ENCODE measurements at places on chromosomes 11 and 22. TPM values are rescaled to one million over a fixed set of nuclear protein-coding genes. Genes with fewer than 3 reads are reported as not detected.

SCUBE2 gene
- 36.3 TPM for total RNA-seq

SCGB2A2 gene
- not detected for total RNA-seq

NXPE1 gene
- not detected for total RNA-seq

DERL3 gene
- total RNA-seq: 0.25 TPM

MYO7A gene
- total RNA-seq: 9.1 TPM

FAM180B gene
- not detected for total RNA-seq

SHISAL1 gene
- 7.6 TPM for total RNA-seq

DESI1 gene
- total RNA-seq: 20.6 TPM

INS gene
- not detected for total RNA-seq

OR51B5 gene
- total RNA-seq: 1.2 TPM

APOA4 gene
- not detected for total RNA-seq

MCAT gene
- 22.8 TPM for total RNA-seq

ARHGAP20 gene
- total RNA-seq: 3.4 TPM

DNA sequence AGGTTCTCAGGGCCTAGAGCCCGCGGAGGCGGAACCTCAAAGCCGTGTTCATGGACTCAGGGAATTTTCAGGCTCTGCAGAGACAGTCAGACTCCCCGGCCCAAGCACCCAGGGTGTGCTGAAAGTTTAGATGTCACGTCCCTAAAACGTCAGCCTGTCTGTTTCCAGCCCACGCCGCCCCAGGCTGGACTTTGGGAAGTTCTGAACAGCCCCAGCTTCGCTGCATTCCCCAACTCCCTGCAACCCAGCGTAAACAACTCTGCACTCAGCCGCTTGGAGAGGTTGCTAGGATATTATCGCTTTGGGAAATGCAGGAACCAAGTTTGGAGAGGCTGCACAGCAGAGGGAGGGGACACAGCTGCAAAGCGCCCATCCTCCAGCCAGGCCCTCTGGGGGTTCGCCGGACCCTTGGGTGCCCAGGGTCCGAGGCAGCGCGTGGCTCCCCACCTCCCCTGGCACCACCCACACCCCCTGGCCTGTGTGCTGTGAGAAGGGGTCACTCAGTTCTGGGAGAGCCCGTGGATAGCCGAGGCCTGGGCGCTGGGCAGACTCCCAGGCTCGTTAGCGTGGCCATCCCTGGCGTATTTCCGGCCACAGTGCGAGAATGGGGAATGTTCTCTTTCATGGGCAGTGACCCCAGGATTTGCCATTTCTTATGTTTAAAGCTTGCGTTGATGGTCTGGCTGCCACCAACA lies 120.5 kb upstream of the FGF3 start:
- H3K27ac ChIP-seq: peak overlapping the region; percentile 72
- peaks cover 8% of the 10 kb centered on the region for H3K4me1 ChIP-seq
- H3K36me3 ChIP-seq: no peaks in the 10 kb centered on the region
- H3K4me3 ChIP-seq: peak overlapping the region; percentile 21
- H3K27me3 ChIP-seq: no peaks in the 10 kb centered on the region

DNA sequence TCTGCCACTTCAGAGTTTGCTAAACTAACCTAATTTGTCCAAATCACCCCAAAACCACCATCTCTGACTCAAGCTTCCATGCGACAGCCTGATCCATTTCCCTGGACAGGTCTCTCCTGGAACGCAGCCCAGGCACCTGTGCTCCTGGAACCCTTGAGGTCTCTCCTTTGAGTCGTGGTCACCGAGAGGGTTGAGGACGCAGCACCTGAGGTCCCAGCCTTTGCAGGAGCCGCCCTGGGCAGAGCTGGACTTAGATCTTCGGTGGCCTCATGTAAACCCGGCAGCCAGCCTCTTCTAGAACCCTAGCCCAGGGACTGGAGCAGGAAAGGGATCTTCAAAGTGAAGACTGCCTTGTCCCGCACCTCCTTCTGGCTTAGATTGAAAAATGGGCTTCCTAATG lies 37.6 kb downstream of the ASRGL1 start:
- no peak overlapping the region for H3K27ac ChIP-seq
- no peaks in the 10 kb centered on the region for H3K4me1 ChIP-seq
- no peaks in the 10 kb centered on the region for H3K27me3 ChIP-seq
- H3K36me3 ChIP-seq: no peaks in the 10 kb centered on the region

DNA sequence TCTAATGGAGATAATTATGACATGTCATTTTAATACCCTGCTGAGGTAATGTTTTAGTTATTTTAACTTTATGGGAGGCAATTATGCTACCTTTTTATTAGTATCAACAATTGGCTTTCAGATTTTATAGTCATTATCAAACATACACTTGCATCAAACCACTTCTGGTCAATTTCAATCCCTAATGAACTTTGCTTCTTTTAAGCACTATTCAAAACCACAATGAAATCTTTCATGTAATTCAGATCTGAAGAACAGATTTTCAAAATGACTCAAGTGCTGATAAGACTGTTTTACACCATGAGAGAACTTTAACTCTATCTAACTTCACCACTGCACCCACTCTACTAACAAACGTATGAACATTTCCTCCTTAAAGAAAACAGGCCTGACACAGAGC lies 25.9 kb upstream of the CCDC34 start:
- no peak overlapping the region for H3K4me3 ChIP-seq
- H3K4me1 ChIP-seq: peaks cover 17% of the 10 kb centered on the region
- no peaks in the 10 kb centered on the region for H3K36me3 ChIP-seq
- no peak for DNase-seq
- no peaks in the 10 kb centered on the region for H3K27me3 ChIP-seq

DNA sequence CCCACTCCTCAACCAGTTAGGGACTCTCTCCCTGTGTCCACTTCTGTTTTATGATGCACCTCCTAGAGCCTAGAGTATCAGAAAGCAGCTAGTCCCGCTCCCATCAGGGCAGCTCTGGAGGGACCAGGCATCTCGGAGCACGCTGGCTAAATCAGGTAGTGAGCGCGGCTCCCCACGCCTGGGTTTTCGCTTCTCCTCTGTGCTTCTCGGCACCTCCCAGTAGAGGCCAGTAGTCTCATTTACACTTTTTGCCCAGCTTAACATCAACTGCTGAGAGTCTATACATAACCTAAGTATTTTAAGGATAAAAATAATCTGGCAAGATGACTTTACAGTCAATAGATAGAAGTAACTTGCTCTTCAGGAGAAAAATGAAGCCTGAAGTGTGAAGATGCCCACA lies 473.8 kb downstream of the OPCML start:
- H3K27me3 ChIP-seq: no peaks in the 10 kb centered on the region
- DNase-seq: no peak
- no peak overlapping the region for H3K27ac ChIP-seq

DNA sequence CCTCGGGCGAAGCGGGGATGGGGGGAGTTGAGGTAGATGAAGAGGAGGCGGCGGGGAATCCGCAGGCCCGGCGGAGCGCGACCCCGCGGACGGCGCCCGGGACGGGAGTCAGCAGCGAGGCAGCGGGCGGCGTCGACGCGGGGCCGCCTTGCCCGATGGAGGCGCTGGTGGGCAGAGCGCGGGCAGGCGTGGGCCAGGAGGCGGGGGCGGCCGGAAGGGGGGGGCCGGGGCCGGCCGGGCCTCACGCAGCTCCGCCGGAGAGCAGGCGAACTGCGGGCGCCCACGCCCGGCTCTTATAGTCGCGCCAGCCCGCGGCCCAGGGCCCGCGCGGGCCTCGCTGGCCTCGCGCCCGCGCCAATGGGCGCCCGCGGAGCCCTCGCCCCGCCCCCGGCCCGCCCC lies at the start of gene IGF2:
Gene IGF2, minus strand, starts transcription at position 267 of the 399 bp plus-strand sequence. CDS start 3,866 bp downstream, outside the sequence.
- no peak for DNase-seq
- H3K4me3 ChIP-seq: peak within 1 kb of the TSS; percentile 51
- H3K27ac ChIP-seq: no peak within 1 kb of the TSS
- peaks cover 15% of the 10 kb centered on the region for H3K27me3 ChIP-seq

DNA sequence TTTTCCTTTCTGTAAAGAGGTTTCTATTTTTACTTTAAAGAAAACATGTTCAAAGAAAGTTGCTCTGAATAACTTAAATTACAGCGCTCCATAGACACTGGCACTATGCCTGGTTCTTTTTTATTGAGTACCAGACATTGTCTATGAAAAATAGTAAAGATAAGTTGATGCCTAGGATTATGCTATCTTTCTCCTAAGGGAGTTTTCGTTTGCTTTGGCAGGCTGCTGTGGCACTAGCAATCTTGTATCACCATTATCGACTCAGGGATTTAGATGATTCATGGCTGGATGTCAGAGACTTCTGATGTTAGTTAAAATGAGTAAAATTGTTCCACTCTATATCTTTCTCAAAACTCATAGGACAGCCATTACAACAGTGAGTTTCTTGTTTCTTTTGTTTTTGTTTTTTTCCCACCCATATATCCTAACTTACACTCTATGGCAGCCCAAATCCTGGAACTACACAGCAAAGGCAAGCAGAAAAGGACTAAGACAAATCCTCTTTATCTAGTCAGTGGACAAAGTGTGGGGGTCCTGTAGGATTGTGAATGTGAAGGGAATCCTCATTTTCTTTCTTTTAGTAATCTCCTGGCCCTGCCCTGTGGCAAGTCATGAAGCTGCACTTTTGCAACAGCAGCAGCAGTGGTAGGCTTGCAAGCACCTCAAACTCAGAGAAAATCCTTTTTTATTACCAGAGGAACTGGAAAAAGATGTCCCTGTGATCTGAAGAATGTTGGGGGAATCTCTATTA lies 20.7 kb downstream of the SLN start:
- H3K4me3 ChIP-seq: no peak overlapping the region
- DNase-seq: no peak
- peaks cover 7% of the 10 kb centered on the region for H3K4me1 ChIP-seq
- no peaks in the 10 kb centered on the region for H3K36me3 ChIP-seq
- H3K27ac ChIP-seq: no peak overlapping the region

DNA sequence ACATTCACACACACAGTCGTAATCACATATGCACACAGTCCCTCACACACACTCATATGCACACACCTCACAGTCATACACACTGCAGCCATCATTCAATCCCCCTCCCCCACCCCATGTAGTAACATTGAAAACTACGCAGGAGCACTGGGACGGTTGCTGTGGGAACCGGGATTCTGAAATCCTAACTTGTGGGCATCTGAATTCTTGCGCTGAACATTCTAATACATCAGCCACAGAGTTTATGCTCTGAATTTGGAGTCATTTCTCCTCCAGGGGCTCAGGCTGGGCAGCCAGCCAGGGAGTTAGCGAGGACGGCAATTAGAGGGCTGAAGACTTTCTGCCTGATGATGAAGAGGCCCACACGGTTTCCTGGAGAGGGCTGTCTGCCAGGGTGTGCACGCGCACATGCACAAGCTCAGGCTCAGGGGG lies 32.7 kb downstream of the CD6 start:
- H3K27ac ChIP-seq: no peak overlapping the region
- H3K36me3 ChIP-seq: no peaks in the 10 kb centered on the region
- H3K27me3 ChIP-seq: no peaks in the 10 kb centered on the region
- no peak for DNase-seq
- H3K4me3 ChIP-seq: no peak overlapping the region

- no peak for DNase-seq
- no peaks in the 10 kb centered on the region for H3K36me3 ChIP-seq
- no peaks in the 10 kb centered on the region for H3K4me1 ChIP-seq
- H3K4me3 ChIP-seq: no peak overlapping the region
- no peaks in the 10 kb centered on the region for H3K27me3 ChIP-seq
- no peak overlapping the region for H3K27ac ChIP-seq
These were observed 7.4 kb upstream of the GDPD4 start for GRCh38 chr11:77308838-77309237.

- H3K27ac ChIP-seq: no peak overlapping the region
- no peaks in the 10 kb centered on the region for H3K27me3 ChIP-seq
- H3K4me1 ChIP-seq: peaks cover 15% of the 10 kb centered on the region
- H3K4me3 ChIP-seq: no peak overlapping the region
- no peak for DNase-seq
These were observed 28.8 kb downstream of the FLRT1 start for GRCh38 chr11:64064374-64065140.

DNA sequence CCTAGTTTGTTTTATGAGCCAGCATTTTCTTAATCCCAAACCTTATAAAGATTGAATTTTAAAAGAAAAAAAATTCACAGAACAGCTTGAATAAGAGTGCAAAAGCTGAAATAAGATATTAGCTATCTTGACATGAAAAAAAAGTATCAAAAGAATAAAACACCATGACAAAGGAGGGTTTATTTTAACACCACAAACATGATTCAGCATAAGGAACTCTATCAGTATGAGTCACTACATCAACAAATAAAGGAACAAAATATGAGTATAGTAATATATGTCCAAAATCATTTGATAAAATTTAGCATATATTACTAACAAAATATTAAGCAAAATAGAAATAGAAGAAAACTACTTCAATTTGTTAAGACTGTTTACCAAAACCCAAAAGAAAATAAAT lies 9.6 kb upstream of the LMO1 start:
- DNase-seq: no peak
- H3K4me3 ChIP-seq: no peak overlapping the region
- no peaks in the 10 kb centered on the region for H3K36me3 ChIP-seq
- H3K27ac ChIP-seq: no peak overlapping the region
- H3K4me1 ChIP-seq: no peaks in the 10 kb centered on the region

DNA sequence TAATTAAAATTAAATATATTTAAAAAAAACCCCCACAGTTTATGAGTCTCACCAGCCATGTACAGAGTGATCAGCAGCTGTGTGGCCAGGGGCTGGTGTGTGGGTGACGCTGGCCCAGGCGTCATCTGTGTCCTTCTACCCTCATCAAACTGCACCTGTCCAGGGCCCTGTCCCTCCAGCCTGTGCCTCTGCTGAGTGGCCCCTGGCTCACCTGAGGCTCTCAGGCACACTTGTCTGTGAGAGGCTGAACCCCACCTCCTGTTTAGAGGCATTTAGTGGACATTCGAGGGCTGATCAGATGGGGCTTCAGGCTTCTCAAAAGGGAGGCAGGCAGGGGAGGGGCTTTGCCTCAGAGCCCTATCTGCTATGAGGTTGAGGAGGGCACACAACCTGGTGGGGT lies 29.9 kb upstream of the SMIM38 start:
- H3K4me1 ChIP-seq: peaks cover 26% of the 10 kb centered on the region
- H3K4me3 ChIP-seq: no peak overlapping the region
- H3K36me3 ChIP-seq: no peaks in the 10 kb centered on the region
- H3K27ac ChIP-seq: no peak overlapping the region
- no peaks in the 10 kb centered on the region for H3K27me3 ChIP-seq

GRCh38 chr11:35491231-35491871 lies 34.1 kb downstream of the PAMR1 start:
- DNase-seq: no peak
- H3K4me1 ChIP-seq: peaks cover 11% of the 10 kb centered on the region
- H3K27me3 ChIP-seq: no peaks in the 10 kb centered on the region
- H3K27ac ChIP-seq: no peak overlapping the region
- H3K4me3 ChIP-seq: no peak overlapping the region

DNA sequence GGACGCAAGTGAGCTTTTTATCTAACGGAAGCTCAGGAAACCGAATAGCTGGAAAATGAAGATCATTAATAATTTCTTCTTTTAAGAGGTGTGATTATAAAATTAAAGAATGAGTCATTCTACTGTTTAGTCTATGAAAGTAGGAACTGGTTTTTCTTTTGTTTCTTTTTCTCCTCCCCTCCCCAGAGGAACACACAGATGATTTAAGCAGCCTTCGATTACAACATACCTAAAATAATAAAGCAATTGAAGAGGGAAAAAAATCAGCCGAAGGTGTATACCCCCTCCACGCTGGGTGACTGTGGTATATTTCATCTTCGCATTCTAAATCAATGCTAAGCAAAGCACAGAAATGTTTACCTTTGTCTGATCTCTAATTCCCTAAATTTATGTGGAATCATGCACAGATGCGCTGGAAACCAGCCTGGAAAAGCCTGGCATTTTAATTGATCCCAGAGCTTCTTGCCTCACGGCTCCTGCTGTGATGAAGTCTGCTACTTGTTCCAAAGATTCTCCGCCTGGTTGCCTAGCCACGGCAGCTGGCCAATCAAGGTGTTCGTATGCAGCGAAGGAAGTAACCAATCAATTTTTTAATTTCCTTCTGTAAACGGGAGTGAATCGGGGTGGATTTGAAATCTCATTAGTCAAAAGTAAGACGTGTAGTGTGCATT lies 133.9 kb downstream of the FANCF start:
- no peaks in the 10 kb centered on the region for H3K36me3 ChIP-seq
- H3K4me3 ChIP-seq: no peak overlapping the region
- H3K27me3 ChIP-seq: no peaks in the 10 kb centered on the region
- no peak overlapping the region for H3K27ac ChIP-seq
